SHP77 treated with DMSO at 0.1 percent for 48 hours (cell line): ENCODE measurements at places on chromosomes 2 and 18.

DNA sequence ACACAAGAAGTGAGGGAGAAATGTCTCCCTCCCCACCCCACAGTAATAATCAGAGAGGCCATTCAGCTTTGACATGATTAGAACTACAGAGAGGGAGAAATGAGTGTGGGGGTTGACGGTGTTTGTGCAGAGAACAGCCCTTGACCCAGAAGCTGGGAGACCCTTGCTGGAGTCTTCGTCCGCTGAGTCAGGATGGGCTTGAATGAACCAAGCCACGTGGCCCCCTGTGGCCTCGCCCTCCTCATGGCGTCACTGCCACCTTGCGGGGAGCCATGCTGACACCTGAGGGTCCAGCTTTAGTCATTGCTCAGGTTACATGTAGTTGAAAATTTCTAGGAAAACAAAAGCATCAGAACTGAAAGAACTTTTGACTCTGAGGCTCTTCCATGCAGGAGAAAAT is 101.2 kb downstream of the DGKD start:
- DNase-seq = no peak

DNA sequence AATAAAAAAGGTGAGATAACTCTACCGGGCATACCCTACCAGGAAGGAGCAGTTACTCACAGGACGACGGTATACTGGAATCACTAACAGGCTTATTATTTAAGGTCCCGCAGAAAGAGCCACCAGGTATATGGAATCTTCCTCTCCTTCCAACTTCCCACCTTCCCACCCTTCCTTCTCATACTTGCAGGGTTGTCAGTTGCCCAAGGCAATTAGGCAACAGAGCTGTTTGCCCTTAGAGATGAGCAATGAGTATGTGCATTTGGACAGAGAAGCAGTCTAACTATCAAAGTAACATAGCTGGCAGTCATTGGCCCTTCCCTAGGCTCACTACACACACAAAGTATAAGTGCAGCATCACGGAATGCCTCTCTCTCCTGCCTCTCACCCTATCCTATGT is 32.1 kb upstream of the EVA1A start:
- no peak for DNase-seq

DNA sequence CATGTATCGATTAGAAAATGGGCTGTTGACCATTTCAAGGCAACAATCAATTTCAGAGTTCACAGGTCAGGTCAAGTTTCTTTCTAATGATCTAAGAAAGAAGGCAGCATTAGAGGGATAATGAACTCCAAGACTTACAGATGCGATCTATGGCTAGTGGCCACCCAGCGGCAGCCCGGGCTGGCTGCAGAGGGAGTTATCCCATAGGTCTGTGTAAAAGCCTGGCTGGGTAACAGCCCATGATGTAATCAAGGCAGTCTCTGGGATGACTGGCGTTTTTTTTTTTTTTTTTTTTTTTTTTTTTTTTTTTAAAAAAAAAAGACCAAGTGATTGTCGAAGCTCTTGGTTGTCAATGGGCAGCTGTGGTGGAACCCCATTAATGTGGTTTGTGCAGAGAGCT is 171.1 kb upstream of the SKOR2 start:
- no peak for DNase-seq

DNA sequence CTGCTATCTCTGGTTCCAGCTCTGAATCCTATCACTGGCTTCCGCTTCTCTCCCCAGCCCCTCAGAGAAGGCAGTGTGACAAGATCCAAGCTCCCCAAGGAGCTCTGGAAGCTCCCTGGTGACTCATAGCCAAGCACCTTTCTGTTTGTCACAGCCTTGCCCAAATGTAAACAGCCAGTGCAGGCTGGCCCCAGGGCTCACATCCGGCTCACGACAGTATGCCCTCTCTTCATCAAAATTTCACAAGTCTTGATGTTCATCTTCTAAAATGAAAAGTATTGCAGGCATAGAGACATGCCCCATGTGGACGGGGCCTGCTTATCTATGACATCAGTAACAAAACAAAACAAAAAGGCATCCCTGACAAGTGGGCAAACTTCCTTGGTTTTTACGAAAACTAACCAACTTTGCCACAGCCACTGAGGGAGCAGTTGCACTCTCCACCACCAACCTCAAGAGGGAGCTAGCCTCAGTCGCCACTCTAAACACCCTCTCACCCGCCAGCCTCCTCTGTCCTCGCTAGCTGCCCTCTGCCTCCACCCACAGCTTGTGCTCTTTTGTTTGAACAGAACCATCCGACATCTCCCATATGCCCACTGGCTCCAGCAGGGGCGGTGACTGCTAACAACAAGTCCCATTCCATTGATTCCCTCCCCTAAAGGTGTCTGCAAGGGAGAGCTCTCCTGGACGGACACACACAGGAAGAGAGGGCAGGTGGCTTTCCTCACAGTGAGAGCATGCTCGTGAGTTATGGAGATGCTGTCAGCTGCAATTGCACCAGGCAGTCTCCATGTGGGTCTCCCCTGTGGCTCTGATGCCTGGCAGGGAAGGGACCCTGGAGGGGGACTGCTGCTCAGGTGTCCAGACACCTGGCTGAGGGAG is 71.0 kb upstream of the DAPL1 start:
- DNase-seq = peak; percentile 54

DNA sequence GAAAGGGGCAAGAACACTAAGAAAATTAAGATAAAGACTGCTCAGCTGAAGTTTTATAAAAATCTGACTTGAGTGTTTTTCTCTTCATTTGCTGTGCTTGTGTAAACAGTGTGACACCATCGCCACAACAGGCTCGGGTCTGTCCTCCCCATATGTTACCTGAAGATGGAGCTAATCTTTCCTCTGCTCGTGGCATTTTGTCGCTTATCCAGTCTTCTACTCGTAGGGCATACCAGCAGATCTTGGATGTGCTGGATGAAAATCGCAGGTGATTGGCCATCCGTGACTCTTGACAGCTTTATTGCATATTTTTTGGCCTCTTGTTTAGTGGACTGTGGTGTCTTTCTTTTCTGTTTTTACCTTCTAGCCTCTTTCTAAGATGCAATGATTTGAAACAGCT is 22.1 kb downstream of the MFF start:
- DNase-seq = no peak

DNA sequence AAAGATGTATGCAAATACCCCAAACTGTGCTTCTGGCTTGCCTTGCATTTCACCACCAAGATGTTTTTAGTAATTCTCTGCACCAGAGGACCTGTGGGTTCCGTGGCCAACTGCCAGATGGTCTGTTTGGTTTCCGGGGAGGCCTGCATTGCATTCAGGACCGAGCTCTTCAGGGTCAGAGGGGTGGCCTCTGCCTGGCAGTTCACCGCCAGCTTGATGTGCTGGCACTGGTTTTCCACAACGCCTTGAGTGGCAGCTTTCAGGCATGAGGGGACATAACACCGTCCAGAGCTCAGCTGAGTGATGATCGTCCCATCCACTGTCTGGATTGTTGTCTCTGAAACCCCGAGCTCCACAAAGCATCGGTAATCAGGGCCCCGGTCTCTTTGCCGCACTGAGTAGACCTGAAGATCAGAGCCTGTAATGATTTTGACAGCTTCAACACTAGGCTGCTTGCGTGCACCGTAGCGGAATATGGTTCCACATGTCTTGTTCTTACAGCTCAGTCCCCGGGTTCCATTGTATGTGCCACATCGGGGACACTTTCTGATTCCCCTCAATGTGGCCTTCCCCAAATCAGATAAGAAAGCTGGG is 9.4 kb downstream of the C2orf42 start:
- DNase-seq = no peak

DNA sequence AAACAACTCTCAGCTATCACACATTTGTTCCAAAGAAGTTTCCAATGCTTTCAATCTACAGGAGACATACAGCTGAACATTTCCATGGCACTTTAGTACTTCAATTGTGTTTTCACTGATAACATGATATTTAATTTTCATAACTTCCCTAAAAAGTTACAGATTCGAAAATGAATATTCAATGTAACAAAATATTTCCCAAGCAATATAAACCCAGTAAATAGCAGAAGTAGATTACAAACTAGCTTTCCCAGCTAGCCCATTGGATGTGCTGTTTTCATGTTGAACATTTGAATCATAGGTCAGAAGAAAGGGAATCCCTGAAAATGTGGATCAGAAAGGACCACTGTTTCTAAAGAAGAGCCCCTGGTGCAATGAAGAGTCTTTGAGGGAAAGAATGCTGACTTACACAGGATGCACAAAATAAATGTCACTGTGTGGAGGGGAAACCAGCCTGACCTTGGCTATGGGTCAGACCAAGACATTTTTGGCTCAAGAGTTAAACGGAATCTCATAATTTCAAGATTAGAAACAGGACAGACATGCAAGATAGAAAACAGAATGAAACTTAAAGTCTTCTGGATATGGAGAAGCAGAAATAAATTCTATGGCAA is 22.5 kb downstream of the CYTIP start:
- DNase-seq = no peak

- DNase-seq = no peak
These were observed 3.2 kb downstream of the UBXN4 start for GRCh38 chr2:135744760-135745314.

- no peak for DNase-seq
These were observed 19.8 kb upstream of the ATOH8 start for GRCh38 chr2:85734015-85734414.

GRCh38 chr2:1607971-1608688 is 136.2 kb downstream of the PXDN start:
- no peak for DNase-seq

DNA sequence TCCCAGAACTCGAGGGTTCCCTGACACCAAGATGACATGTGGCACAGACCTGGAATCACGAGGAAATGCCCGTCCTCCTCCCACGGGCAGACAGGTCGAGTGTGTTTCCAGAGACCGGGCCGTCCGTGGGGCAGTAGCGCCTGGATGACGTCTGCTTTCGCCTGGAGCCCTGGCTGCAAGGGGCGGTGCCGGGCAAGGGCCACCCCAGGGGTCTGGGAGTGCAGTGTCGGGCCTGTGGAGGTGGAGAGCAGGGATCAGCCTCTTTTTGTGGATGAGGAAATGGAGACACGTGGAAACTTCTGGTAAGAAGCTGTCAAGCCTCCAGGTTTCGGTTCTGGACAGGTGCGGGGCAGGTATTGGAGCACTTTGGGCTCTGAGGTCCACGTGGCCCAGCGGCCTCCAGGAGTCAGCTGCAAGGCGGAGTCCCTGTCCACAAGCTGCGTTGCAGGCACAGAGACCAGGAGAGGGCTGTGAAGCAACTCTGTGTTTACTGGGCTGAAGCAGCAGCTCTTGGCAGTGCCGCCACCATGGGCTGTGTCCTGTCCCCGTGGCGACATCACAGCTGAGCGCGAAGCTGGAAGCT is 25.6 kb downstream of the NFATC1 start:
- DNase-seq = no peak

- DNase-seq = no peak
These were observed 25.7 kb downstream of the RHOB start for GRCh38 chr2:20472569-20472968.

DNA sequence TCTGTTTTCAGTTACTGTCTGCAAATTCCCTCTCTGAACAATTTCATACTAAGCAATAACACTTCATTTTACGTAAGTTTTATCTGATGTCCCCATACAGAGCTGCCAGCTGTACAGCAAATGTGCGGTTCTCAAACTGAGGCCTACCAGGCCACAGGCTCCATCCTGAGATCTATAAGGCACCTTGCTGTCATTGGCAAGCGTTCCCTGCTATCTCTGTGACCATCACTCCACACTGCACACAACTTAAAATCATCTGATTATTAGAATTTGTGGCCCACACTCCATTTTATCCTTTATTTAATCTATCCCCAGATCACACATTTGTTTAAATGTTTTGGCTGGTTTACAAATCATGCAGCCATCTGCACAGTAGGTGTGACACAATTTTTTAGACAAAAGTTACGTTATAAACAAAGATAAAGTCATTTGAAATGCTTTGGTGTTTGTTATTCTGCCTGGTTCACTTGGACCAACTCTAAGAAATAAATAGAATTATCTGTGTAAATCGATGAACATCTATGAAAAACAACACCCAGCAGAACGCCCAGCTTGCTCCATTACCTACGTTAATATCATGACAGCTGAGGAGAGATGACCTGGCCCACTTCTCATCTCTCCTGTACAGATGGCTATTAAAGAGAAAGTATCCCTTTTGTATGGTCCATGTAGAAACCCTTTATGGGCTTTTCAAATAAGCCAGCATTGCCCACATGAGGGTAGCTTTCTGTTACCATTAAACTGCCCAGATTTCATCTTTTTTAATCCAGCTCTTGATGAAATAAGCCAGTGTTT is 162.4 kb downstream of the ZNF521 start:
- no peak for DNase-seq

DNA sequence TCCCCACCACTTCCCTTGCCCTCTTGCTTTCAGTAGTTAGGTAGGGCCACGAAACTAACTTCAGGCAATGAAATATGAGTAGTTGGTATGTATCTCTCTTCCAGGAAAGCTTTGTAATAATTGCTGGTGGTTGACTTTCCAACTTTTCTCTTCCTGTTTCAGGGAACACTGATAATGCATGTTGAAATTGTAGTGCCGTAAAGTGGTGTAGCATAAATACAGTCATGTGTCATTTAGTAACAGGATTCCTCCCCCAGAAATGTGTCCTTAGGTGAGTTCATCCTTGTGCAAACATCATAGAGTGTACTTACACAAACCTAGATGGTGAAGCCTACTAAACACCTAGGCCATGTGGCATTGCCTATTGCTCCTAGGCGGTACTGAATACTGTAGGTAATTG is 429.2 kb downstream of the PID1 start:
- DNase-seq = no peak

GRCh38 chr2:228545041-228545747 is 363.7 kb upstream of the SPHKAP start:
- DNase-seq = no peak

- no peak for DNase-seq
These were observed 115.1 kb downstream of the CAPN13 start for GRCh38 chr2:30691948-30692828.

- DNase-seq = no peak
These were observed 292.6 kb downstream of the SETBP1 start for GRCh38 chr18:44973282-44973681.

DNA sequence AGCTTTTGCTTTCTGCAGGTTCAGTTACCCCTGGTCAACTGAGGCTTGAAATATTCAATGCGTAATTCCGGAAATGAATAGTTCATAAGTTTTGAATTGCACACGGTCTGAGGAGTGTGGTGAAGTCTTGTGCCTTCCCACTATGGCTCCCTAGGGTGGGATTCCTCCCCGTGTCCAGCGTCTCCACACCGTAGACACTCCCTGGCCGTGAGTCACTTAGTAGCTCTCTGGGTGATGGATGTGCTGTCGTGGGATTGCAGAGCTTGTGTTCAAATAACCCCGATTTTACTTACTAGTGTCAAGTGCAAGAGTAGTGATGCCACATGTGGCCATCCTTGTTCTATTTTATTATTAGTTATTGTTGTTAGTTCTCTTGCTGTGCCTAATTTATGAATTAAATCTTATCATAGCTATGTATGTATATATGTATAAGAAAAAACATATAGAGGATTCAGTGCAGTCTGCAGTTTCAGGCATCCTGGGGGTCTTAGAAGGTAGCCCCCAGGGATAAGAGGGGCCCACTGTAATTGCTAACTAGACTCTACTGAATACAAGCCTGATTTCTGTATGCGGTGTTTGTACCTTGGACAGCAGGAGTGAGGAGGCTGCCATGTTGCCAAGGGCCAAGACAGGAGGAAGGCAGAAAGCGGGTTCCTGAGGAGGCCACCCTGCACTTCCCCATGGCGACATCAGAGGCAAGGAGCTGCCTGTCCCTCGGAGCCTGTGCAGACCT is 47.7 kb upstream of the PDIA6 start:
- no peak for DNase-seq

GRCh38 chr2:217876253-217876570 is 126.6 kb downstream of the TNS1 start:
- DNase-seq = no peak
